ENCODE measurements at places on chromosomes 5 and 9.
A peak's percentile ranks its signal among the peaks of the same experiment; 100 is the strongest.

DNA sequence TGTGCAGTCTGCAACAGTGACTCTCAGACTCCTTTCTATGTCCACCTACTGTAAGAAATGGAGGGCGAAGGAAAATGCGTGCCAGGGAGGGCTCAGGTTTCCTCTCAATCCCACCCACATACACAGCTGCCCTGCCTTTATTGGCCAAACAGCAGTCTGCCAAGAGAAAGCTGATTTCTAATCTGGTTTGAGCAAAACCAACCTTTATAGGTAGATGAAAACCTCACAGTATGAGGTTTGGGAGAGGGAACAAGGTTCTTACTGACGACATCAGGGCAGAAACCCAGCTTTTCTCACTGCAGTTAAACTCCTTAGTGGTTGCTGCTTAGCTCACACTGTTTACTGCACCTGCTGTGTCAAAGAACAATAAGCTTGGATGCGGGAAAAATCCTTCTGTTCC, 152.3 kb upstream of the KLF9 start:
- DNase-seq = no peak

DNA sequence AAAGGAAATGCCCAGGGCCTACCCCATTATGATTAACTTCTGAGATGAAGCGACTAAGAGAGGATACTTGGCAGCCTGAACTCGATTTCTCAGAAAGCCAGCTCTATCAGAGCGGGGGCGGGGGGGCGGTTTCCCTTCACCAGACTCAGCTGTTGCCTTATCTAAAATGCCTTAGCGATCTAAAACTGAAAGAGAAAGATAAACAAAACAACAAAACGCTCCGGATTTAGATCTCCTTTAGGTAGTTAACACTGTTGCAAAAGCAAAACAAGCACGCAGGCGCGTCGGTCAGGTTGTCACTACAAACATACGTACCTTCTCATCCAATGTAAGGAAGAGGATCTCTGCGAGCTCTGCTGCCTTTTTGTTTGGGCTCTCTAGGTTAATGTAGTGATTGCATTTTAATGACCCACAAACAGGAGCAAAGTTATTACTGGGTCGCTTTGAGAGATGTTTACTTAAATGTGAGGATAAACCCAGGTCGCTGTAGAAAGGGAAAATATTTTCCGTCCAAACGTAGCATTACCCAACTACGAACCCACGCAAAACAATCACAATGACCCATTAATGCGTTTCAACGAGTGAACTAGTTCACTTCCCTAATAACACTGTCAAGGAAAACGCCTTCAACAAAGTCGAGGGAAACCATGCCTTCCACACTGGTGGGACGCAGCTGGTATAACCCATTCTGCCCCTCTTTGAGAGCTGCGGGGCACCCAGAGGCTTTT, 982 bp downstream of the EPB41L4A start:
- DNase-seq = no peak

DNA sequence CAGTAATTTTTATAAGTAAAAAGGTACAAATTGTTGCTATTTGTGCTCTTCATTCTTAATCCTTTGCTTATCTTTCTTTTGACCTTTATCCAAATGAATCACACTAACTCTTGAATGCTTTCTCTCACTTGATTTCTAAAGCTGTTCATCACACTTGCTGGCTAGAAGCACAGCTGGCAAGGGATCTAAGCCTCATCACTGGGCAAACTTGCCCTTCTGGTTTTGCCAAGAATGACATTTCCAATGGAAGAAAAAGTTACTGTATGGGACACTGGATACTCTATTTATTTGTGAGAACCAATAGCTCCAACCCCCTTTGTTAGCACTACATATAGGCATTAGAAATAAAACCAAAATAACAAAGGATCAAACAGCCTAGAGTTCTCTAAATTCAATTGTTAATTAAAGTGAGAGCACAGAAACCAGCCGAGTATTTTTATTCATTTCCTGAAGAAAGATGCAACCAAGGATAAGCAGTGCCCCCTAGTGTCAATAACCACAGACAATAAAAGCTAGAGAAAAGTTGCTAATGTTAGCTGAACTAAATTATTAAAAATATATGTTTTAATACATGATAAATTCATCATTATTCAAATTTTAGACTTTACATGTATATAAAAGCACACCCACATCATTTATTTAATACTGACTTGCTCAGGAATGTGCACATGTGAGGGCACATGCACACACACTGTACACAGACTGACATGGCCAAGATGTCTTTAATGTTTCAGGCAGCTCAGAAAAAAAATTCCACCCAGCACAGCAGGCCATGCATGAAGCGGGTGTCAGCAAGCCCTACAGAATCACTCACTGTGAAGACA, 59.8 kb upstream of the POU5F2 start:
- peak; percentile 74 for DNase-seq

- DNase-seq = no peak
These were observed 77.1 kb upstream of the ADAMTS2 start for GRCh38 chr5:179422213-179422855.

GRCh38 chr9:99602854-99603253, 218.8 kb upstream of the NR4A3 start:
- DNase-seq = no peak

DNA sequence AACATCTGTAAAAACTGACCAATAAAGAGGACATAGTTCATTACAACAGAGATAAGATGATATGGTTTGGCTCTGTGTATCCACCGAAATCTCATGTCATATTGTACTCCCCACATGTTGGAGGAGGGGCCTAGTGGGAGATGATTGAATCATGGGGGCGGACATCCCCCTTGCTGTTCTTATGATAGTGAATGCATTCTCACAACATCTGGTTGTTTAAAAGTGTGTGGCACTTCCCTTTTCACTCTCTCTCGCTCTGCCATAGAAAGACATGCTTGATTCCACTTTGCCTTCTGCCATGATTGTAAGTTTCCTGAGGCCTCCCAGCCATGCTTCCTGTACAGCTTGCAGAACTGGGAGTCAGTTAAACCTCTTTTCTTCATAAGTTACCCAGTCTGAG, 292.8 kb downstream of the SLF1 start:
- DNase-seq = no peak

DNA sequence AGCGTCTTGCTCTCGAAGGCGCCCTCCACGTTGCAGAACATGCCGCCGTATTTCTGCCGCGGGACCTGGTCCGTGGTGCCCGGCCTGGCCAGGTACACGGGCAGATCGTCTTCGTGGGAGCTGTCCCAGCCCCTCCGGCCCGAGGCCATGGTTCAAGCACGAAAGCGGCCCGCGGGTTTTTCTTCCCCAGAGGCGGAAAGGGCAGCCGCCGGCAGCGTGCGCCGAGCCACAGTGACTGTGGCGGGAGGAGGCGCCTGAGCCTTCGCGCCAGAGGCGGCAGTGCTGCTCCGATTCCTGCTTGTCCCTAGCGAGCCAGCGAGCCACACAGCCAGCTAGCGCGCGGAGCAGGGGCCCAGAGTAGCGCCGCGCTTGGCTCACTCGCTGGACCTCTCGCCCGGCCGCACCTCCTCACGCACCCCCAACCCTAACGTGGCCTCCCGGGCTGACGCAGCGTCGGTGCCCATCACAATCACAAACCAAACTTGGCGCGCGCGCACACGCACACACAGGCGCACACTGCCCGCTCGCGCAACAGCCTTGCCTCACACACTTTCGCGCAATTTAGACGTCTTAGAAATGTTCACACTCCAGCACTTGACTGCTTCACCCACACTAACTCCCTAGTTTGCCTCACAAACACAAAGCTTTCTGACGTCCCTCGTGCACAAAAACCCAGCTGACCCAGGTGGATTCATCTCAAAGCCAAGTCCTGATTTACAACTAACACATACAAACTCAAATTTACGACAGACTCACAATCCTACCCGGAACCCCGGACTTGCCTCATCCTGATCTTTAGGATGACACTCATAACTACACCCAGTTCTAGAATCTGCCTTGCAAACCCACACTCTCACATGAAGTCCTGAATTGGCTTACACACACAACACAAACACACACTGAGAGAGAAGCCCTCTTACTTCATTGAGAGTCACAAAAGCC, at the start of gene DPYSL3:
Gene DPYSL3, minus strand, starts transcription at position 359 of the 942 bp plus-strand sequence. Its CDS starts 210 bp downstream, at position 149.
- DNase-seq = peak; percentile 77

GRCh38 chr5:67493676-67494075, 297.1 kb upstream of the CD180 start:
- DNase-seq = peak; percentile 38

GRCh38 chr5:150131978-150132694, 23.5 kb downstream of the PDGFRB start:
- no peak for DNase-seq

DNA sequence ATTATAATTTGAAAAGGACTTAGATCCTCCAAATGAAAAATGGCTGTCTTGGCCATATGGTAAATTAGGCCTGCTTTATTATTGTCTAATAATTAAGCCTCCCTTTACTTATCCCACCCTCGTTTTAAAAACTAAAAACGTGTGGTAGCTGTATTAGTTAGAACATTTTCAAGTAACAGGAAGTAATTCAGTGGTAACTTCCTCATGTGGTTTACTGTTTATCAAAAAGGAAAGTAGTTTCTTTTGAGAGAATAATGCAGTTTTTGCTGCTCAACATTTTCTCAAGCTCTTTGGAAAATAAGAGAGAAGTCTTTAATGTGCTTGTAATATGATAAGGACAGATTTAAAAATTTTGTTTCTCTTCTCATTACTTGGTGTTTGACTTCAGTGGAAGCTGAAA, 26.0 kb downstream of the ZCCHC7 start:
- no peak for DNase-seq

- no peak for DNase-seq
These were observed 128.1 kb downstream of the GIN1 start for GRCh38 chr5:102991802-102992201.

DNA sequence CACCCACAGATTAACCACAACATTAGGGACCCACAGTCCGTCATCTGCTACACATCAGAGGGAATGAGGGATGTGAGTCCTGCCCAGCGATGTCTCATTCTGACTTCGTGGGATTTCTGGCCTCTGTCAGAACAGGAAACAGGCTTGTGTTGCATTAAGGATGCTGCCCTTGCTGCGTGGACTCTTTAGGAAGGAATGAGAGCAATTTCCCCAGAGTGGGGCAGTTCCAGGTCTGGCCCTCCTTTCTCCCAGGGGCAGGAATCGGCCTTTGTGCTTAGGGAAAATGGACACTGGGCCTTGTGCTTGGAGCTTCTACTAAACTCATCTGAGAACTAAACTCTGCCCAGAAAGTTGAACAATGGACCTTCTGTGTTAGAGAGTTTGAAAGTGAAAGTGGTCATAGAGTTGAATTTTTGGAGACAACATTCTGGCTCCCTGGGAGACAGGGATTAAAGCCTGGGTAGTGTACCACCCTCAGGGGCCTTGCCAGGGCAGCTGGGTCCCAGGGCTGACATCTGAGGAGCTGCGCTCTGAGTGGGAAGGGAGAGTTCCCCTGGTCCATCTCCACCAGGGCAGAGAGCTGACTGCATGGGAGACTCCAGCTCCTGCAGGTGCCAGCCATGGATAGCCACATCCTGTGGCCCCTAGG, 37.8 kb upstream of the S1PR3 start:
- no peak for DNase-seq

DNA sequence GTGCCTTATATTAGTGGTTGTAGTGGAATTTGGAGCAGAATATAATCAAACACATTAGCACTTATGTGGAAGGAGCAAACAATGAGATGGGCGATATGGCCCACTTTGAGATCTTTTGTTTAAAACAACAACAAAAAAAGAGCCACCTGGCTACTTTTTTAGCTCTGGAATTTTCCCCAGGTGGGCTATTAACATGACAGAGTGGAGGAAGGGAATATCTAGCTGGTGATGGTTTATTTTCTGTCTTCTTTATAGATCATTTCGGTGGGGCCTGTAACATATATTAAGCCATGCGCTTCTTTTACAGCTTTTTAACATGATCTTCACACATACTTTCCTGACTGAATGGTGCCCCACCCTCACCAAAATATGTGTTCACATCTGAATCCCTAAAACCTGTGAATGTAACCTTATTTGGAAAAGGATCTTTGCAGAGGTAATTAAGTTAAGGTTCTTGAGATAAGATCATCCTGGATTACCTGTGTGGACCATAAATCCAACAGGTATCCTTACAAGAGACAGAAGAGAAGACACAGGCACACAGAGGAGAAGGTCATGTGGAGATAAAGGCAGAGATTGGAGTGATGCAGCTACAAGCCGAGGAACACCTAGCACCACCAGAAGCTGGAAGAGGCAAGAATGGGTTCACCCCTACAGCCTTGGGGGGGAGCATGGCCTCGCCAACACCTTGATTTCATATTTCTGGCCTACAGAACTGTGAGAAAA, 16.6 kb upstream of the ENTREP1 start:
- no peak for DNase-seq

DNA sequence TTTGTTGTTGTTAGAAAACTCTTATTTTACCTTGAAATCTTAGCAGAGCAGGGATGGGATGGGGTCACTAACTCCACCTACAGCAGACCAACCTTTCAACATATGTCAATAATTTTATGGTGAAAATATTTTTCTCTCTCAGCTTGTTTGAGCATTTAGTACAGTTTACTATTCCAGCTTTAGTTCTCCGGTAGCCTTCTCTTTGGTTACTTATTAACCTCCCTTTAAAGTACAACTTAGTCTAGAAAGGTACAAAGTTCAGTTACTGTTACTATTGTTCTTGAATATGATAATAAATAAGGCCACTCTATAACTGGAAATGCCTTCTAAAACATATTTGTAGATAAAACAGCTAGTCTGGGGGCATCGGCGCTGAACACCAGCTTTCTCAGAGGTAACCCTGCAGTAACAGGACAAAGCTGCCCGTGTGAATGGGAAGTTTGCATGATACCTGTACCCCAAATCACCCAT, 233.3 kb downstream of the PCSK1 start:
- DNase-seq = no peak

- DNase-seq = no peak
These were observed 157.5 kb upstream of the IER5L start for GRCh38 chr9:129335464-129336129.

DNA sequence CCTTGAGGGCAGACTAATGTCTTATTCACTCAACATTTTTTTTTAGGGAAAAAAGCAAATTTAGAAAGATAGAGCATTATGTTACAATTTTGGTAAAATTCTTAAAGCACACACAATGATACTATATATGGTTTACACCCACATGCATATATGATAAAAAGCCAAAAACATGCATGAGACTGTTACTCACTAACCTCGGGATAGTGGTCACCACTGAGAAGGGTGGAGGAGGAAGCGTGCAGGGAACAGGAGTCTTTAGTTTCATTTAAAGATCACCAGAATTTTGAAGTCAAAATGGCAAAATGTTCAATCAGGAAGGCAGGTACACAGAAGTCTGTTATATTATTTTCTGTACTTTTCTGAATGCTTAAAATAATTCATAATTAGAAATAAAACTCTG, 9.2 kb downstream of the ARL15 start:
- no peak for DNase-seq

DNA sequence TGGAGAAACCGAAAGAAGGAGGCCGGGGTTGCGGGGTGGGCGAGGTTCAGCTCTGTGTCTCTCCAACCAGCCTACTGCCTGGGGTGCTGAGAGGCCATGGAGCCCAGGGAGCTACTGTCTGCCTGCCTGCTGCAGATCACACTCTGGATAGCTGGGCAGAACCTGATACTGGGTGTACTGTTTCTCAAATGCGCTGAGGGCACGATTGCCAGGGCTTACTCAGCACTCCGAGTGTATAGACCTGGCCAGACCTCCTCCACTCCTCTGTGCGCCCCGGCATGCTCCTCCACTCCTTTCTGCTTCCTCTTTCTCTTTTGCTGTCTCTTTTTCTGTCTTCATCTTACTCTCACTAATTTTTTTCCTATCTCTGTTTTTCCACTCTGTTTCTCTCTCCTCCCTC, 215.1 kb downstream of the PAPPA start:
- no peak for DNase-seq

Data from NCI-H774 (cell line).